NCI-H1930 (cell line): ENCODE measurements at places on chromosomes 1 and 21.
A peak's percentile ranks its signal among the peaks of the same experiment; 100 is the strongest.

DNA sequence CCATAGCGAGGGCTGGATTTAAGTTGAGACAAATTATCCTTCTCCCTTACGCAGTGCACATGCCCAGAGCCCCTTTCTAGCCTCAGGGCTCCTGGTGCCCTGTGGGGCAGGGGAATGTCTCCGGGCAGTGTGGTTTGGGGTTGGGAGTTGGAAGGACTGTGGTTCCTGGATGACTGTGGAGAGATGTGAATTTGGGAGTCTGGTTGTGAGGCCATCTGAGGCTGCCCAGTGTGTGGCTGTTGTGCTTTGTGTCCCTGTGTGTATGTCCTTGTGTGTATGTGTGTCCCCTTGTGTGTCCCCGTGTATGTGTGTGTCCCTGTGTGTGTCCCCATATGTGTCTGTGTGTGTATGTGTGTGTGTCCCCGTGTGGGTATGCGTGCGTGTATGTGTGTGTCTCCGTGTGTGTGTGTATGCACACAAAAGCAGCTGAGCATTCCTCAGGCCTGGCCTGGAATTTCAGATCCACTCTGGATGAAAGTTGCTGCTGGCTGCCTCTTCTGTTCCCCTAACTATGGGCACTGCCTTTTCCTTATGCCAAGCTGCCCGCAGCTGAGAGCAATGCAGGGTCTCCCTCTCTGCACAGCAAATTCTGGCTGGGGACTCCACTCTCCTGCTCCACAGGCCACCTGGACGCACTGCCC is 65.4 kb downstream of the UBIAD1 start:
- DNase-seq, result no peak

- no peak for DNase-seq
Observed at GRCh38 chr1:24557711-24558131, 1.8 kb downstream of the NCMAP start.

DNA sequence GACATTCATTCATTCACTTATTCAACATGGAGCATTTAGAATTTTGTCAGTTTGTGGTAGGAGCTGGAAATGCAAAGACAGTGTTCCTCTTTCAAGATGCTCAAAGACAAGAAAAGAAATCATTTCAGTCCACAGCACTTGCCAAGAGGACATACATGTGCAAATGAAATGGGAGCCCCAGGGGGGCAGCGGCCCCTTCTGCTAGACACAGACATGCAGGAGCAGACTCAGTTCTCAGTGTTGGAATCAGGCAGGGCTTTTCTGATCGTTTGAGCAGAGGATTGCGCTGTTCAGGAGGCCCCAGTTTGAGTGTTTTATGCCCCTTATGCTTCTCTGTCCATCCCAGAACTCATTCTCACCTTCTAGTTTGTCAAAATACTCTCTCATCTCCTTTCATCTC is 35.6 kb upstream of the VASH2 start:
- no peak for DNase-seq

DNA sequence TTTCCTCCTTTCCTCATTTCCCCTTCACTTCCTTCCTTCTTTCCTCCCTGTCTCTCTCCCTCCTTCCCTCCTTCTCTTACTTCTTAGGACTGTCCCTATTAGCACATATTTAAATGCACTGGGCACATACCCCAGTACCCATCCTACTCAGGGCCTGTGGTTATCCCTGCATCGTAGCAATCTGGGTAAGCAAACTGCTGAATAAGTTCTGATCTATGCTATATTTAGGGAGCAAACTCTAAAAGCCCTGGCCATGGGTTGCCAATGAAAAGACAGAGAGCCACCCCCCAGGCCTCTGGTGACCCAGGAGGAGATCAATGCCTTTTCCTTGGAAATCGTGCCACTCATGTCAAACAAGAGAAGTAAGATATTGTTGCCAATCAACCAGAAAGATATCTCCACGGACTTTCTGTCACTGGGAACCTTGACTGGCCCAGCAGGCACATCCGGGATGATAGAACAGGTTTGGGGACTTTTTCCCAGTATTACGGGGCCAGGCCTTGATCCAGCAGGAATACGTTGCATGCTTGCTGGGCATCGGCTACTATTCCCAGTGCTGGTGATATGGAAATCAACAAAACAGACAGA is 5.4 kb downstream of the FAM3B start:
- no peak for DNase-seq

DNA sequence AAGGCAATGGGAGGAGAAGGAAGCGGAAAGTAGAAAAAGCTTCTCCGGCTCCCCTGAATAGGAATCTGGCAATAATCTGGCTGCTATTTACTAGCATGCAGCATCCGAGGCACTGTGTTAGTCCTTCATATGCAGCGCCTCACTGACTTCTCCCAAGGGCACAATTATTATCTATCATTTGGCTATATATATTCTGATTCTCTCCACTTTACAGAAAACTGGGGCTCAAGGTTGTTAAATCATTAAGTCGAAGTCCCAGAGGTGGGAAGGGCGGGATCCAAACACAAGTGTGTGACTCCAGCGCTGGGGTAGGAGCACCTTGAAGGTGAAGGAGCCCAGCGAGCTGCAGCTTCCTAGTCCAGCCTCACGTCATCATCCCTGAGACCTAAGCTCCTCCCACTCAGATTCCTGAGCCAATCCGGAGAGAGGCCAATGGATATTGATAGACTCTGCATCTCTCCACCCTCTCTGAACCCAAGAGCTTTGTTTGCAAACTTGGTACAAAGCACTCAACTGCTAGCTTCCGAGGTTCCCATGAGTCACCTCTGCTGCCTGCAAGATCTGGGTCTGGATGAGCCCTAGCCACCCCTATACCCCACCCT is 16.6 kb upstream of the EYA3 start:
- DNase-seq, result no peak

GRCh38 chr1:105485207-105485606 is 1571.3 kb upstream of the PRMT6 start:
- DNase-seq, result no peak

- no peak for DNase-seq
Observed at GRCh38 chr1:69553726-69554125, 14.0 kb upstream of the LRRC7 start.

DNA sequence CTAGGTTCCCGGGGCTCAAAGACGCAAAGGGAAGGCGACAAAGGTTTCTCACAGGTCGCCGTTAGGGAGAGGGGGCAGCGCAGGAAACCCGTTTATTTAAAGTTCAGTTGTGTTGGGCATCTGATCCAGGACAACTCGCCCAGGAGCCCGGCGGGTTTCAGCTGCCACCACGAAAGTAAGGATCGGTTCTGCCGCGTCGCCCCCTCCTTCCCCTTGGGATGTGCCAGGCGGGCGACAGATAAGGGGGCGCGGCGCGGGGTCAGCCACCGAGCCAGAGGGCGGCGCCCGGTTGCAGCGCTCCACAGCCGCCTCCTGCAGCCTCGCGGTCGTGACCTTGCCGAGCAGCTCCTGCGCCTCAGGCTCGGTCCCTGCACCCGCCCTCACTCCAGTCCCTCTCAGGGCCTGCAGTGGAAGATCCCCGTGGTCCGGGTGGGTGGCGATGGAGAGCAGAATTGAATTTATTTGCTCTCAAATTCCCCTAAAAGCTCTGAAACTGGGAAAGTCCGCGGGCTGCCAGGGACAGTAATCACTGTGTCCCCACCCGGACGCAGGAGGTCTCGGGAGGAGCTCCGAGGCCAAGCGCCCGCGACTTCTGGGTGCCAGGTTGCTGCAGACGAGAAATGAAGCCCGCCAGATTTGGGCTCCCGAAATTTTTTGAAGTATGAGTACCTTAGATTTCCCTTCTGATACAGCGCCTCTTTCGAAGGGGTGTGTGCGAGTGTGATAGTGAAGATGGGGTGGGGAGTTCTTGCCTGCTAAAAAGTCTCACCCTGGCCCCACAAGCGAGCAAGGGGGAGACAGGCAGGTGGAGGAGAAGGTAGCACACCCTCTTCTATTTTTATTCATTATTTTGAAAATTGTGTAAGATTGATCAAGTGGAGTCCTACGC is 28.4 kb upstream of the NFIA start:
- no peak for DNase-seq

GRCh38 chr1:30758785-30759380 is 1.3 kb upstream of the LAPTM5 start:
- no peak for DNase-seq

- no peak for DNase-seq
Observed at GRCh38 chr1:44939061-44939460, 47.3 kb downstream of the EIF2B3 start.

GRCh38 chr1:207312604-207312920 is 8.9 kb upstream of the CD55 start:
- no peak for DNase-seq

GRCh38 chr1:89578946-89579684 is 53.8 kb upstream of the LRRC8C start:
- DNase-seq, result no peak

DNA sequence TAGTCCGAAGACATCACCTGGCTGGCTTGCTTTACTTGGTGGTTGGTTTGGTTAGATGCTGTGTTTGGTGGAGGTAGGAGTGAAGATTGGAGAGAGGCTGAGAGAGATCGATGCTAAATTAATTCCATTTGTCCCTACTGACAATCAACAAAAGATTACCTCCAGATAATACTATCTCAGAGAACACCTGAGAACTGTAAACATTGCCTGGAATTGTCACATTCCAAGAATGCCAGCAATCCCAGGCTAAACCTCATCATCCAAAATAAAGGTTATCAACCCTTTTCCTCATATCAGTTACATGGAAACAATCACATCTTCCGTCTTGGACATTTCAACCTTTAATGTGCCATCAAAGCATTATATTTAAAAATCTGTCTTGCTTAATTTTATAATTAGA is 141.0 kb downstream of the GRIK1 start:
- DNase-seq, result no peak

DNA sequence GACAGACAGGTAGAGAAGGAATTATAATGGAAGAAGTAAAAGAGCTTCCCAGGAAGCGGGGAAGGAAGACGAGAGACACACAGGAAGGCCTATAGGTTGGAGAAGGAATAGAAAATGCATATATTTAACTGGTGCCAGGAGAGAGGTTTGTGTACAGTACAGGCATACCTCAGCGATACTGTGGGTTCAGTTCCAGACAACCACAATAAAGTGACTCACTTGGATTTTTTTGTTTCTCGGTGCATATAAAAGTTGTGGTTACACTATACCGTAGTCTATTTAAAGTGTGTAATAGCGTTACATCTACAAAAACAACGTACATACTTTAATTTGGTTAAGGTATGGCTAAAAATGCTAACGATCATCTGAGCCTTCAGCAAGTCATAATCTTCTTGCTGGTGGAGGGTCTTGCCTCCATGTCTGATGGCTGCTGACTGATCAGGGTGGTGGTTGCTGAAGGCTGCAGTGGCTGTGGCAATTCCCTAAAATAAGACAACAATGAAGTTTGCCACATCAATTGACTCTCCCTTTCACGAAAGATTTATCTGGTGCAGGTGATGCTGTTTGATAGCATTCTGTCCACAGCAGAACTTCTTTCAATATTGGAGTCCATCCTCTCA is 16.0 kb downstream of the YARS1 start:
- DNase-seq, result no peak

DNA sequence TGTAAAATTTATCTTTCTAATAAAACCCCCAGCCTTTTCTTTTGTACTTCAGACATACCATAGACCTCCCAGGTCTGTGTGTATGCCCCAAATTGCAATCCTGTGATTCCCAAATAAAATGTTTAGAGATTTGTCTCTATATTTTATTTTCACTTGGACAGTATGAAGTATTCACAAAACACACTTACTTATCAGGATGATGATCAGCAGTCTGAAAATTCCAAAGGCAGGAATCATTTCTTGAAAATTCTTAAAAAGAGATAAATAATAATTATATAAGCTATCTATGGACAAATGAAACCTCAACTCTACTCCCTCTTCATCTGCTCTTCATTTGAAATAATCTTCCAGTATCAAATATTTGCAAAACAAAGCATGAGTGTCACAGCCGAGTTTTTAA is 11.6 kb upstream of the GJA9 start:
- no peak for DNase-seq

GRCh38 chr1:203368624-203369451 is 17.9 kb upstream of the FMOD start:
- no peak for DNase-seq

- DNase-seq, result no peak
Observed at GRCh38 chr1:102588536-102588935, 519.8 kb downstream of the COL11A1 start.

GRCh38 chr1:243942196-243943150 is 92.4 kb upstream of the AKT3 start:
- no peak for DNase-seq

- DNase-seq, result no peak
Observed at GRCh38 chr1:184563308-184563707, 176.5 kb downstream of the C1orf21 start.

GRCh38 chr1:219958875-219959417 is 30.6 kb upstream of the SLC30A10 start:
- no peak for DNase-seq

DNA sequence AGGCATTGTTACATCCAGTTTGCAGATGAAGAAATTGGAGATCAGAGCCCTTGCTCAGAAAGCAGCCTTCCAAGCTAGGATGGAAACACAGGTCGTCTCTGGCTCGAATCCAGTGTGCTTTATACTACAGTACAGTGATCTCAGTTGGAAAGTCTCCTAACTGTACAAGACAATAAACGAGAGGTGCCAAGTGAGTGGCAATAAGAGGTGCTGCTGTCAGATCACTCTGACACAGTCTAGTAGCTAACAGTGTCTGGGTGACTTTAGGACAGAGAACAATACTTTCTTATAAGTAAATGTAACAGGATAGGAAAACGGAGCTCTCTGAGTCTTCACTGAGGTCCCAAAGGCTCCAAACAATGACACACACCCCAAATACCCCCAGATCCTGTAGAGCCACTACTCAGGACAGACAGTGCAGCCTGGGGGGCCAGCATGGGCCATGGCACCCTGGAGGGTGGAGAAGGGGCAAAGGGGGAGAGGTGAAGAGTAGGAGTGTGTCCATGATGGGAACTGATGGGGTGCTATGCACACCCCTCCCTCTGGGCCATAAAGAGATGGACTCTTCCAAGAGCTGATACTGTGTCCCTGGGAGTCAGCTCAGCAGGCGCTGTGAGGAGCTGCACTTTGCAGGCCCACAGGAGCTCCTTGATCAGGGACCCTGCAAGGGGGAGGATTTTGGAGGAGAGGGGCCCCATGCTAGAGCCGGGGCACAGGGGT is 3.3 kb downstream of the SH3BGR start:
- no peak for DNase-seq

GRCh38 chr1:203672346-203672745 is 45.7 kb downstream of the ATP2B4 start:
- DNase-seq, result no peak

- DNase-seq, result peak; percentile 21
Observed at GRCh38 chr1:168688644-168689326, 40.2 kb downstream of the DPT start.

- DNase-seq, result no peak
Observed at GRCh38 chr1:145740269-145740668, 21.0 kb downstream of the CD160 start.

GRCh38 chr1:54397090-54397591 is 9.1 kb downstream of the SSBP3 start:
- DNase-seq, result no peak

DNA sequence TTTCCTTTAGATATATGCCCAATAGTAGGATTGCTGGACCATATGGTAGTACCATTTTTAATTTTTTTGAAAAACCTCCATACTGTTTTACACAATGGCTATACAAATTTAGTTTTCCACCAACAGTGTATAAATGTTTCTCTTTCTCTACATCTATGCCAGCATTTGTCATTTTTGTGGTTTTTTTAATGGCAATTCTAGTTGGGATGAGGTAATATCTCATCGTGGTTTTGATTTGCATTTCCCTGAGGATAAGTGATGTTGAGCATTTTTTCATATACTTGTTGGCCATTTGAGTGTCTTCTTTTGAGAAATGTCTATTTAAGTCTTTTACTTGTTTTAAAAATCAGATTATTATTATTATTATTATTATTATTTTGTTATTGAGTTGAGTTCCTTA is 35.5 kb downstream of the PLA2G4A start:
- DNase-seq, result no peak
